ENCODE measurements at places on chromosomes 5 and 9.

GRCh38 chr5:2633992-2634391 is 117.5 kb downstream of the IRX2 start:
- DNase-seq = no peak

DNA sequence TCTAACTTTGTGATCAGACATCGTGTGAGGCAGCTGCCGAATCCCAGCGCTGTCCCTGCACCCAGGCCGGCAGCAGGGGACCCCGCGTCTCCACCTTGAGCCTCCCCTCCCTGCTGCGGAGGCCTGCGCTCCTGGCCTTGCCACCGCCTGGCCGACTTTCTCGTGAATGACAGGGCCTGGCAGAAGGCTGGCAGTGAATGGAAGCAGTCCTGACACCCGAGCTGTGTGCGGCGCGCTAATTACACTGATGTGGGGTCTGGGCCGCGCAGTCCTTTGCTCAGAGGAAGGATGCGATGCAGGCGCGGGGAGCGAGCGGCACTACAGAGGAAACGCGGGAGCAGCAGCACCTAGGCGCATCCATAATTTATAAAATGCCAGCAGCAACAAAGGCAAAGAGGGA is 40.3 kb downstream of the POU4F3 start:
- no peak for DNase-seq

DNA sequence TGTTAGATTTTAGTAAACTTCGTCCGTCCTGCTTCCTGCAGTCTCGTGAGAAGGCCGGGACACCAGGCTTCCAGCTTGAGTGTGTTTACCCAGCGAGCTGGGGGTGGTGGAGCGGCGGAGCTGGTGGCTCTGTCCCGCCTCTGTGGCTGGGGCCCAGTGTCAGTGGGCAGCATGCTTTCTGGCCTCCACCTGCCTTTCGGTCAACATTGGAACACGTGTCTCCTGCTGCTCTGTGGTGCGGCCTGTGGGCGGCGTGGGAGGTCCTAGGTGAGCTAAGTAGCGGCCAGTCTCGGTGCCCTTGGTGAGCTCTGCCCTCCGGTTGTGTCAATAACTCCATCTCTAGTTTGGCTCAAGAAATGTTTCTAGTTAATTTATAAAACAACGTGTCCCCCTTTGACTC is 125.9 kb downstream of the GADD45G start:
- no peak for DNase-seq

- no peak for DNase-seq
These were observed 15.1 kb downstream of the BBLN start for GRCh38 chr9:128175102-128175563.

GRCh38 chr9:105114318-105114717 is 130.1 kb upstream of the SLC44A1 start:
- no peak for DNase-seq

DNA sequence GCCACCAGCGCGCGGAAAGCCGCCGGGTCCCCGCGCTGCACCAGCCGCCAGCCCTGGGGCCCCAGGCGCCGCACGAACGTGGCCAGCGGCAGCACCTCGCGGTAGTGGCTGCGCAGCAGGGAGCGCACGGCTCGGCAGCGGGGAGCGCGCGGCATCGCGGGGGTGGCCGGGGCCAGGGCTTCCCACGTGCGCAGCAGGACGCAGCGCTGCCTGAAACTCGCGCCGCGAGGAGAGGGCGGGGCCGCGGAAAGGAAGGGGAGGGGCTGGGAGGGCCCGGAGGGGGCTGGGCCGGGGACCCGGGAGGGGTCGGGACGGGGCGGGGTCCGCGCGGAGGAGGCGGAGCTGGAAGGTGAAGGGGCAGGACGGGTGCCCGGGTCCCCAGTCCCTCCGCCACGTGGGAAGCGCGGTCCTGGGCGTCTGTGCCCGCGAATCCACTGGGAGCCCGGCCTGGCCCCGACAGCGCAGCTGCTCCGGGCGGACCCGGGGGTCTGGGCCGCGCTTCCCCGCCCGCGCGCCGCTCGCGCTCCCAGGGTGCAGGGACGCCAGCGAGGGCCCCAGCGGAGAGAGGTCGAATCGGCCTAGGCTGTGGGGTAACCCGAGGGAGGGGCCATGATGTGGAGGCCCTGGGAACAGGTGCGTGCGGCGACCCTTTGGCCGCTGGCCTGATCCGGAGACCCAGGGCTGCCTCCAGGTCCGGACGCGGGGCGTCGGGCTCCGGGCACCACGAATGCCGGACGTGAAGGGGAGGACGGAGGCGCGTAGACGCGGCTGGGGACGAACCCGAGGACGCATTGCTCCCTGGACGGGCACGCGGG is at the start of gene TERT:
TERT (minus strand) TSS at position 234 of the 815 bp plus-strand sequence; CDS start at position 155, 79 bp downstream.
- peak; percentile 44 for DNase-seq

DNA sequence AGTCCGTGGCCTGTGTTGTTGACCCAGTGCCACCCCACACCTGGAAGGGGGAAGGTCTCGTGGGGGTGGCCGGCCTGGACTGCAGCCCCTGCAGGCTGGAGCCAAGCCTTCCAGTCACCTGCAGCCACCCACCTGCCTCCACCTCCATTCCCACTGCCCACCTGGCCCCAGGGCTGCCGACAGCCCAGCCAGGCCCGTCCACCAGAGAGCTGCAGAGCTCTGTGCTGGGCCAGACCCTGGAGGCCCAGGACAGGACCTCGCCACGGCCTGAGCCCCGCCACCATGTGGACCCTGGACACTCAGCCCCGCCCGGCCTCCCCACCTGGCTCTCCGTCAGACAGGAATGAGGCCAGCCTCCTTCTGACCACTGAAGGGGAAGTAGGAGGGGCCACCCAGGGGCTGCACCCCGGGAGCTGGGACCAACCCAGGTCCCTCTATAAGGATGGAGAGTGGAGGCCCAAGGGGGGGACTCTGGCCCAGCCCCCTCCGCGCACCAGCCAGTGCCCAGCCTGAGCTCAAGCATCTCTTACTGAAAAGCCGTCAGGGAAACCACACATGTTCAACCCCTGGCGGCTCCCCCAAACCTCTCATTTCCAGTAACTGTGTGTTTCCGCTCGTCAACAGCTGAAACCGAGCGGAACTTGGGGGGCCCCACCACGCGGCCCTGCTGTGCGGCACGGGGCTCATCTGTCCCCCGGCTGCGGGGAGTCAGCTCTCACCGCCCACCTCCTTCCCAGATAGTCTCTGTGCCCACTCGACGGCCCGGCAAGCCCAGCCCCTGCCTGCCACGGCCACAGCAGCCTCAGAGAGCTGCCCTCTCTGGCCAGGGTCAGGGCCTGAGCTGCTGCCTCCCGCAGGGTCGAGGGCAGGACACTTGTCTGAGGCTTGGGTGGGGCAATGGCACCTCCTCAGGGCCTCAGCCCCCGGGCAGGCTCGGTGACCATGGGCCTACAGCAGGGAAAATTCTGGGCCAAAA is 12.8 kb downstream of the NOTCH1 start:
- DNase-seq = no peak

DNA sequence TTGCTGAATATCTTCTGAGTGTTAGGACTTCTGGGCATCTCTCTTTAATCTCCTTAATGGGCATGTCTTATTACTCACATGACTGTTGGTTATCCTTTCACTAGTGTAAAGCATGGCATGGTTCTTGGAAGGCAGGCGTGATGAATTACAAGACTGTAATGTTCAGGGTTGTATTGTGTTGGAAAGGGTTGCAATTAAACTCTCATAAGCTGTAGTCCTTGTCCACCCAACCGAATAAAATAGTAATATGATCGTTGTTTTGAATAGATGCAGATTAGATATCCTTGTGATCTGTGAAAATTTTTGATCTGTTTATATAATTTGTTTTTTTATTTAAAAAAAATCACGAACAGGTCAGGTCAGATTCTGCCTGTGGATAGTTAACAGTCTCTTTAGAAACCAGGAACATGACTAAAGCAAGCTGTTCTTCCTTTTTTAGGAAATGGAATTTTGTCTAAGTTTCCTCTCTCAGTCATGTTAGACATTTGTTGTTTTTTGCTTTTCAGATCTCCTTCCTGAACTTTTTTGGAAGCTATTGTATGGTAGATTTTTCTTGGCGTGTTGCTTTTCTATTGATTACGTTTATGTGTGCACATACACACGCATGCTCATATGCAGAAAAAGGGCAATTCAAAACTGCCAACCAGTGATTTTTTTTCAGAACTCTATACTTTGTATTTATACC is 121.8 kb downstream of the ARHGEF28 start:
- DNase-seq = no peak

GRCh38 chr5:156883316-156883875 is 33.3 kb downstream of the PPP1R2B start:
- DNase-seq = no peak

DNA sequence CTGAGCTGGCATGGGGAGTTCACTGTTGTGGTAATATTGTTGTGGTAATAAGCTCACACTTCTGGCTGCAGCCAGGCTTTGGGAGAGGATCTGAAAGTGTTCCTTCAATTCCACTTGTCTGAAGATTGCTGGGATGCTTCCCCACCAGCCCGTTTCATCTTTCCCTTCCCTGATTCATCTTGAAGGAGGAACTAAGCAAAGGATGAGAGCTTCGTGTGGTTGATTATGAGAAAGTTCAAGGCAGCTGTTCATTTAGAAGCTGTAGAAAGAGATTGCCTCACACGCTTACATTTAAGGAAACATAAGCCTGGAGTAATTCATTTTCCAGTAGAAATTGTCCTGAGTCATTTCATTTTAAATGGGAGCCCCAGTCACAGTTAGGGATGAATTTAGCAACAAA is 122.4 kb upstream of the GAS1 start:
- no peak for DNase-seq

GRCh38 chr5:68557162-68557936 is 341.8 kb downstream of the PIK3R1 start:
- DNase-seq = no peak

DNA sequence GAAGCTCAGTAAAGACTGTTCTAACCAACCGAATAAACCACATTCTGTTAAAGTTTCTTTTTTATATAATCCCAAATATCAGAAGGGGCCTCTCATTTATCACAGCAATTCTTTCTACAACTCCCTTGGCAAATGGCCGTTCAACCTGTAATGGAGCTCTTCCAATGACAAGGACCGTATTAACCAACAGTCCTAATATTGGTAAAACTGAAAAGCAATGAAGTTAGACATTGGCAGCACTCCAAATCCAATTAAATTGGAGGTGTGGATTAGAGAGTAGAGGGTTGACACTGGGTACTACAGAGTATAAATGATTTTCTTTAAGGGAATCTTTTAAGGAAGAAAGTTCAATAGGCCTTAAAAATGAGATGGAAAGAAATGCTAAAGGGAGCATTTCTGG is 842 bp downstream of the TMED7 start:
- no peak for DNase-seq

DNA sequence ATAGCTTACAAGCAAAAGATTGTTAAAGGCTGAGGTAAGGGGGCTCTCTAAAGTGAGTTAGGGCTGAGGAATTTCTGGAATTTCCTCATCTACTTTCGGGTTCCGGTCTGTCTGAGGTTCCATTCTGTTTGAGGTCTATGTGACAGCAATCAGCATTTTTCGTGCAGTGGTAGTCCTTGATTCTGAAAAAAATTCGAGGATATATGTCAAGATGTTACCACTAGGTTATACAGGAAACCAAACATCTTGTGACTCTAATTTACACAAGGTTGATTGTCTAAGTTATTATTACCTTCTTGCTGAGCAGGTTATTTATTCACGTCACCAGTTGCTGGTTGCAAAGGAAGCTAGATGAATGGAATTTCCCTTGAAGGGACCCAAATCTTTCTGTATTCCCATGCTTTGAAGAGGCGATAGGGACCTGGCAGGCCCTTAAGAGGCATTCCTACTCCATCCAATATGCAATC is 35.2 kb downstream of the RLN2 start:
- no peak for DNase-seq

- no peak for DNase-seq
These were observed 259.9 kb upstream of the TARS1 start for GRCh38 chr5:33180900-33181299.

GRCh38 chr5:154408811-154409210 is 37.0 kb upstream of the SAP30L start:
- no peak for DNase-seq

- no peak for DNase-seq
These were observed 22.6 kb downstream of the PLAC8L1 start for GRCh38 chr5:146082798-146083197.

GRCh38 chr9:131874447-131874846 is 134.6 kb upstream of the RAPGEF1 start:
- no peak for DNase-seq

DNA sequence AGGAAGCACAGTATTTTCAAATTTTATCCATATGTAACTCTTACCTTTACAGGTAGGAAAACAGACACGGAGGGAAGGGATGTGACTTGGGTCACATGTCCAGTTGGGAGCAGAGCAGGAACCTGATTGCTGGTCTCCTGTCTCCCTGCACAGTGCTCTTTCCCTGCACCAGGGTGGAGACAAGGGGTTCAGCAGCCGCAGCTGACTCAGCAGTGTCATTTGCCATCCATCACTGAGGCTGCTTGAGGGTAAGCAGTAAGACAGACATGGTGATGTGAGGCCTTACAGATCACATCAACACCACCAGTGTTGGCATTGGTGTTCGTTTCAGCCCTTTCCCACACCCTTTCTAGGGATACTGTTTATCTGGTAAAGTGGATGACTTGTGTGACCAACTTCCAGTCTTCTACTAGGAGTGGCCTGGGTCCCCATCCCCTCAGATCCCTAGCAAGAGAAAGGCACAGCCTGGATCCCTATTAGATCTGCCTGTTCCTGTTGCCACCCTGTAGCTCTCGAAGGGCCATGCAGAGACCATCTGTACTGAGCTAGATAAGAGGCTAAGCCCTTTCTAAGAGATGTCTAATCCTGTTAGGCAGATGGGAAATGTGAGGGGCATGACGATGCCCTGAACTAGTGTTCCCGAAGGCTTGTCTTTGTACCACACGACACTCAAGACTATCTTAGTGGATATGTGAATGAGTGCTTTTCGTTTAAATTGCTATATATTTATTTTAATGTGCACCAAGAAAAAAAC is 29.1 kb downstream of the FRMPD1 start:
- no peak for DNase-seq

DNA sequence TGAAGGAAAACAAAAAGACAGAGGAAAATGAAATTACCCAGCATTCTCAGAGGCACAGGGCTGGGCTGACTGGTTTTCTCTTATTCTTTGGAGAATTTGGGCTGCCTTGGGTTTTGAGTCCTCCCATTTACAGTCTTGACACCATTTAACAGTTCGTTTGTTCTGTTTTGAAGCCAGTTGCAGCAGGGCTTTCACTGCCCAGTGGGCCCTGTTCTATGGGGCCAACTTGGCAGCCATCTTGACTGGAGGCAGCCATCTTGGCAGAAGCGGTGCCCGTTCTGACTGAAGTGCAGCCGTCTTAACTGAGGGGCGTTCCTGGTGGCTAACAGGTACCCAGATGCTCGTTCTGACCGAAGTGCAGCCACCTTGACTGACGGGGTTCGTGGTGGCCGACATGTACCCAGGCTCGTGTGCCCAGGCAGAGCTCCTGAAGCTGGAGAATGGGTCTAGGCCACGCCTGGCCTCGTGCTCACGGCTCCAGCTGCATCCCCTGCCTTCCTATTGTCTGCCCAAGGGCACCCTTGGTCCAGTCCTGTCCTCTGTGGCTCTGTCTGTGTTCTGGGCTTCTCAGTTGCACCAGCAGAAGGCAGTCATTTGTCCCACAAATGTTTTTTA is 164.4 kb downstream of the GAPVD1 start:
- no peak for DNase-seq

DNA sequence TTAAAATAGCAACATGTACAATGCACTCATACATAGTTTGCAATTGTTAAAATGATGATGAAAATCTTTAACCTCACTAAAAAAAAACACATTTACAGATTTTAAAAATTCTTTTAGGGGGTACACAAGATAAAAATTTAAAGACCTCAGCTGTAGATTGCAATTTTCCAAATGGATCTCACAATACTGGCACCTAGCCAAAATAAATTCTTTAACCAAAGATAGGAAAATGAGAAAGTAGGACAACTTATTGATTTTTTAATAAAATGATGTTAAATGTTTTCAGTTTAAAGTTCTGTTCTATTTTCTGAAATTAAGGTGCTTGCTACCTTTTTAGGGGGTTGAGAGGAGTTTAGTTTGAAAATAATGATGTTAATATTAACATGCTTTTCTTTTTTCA is 90.0 kb downstream of the PCSK1 start:
- DNase-seq = no peak

Measured in activated T-helper 1 cell treated with anti-CD3 and anti-CD28 coated beads, Interleukin-2, amount 50 U/mL, for 16 hours (primary cell).